Smooth muscle cell of the umbilical artery (primary cell): ENCODE measurements at places on chromosomes 7 and 10. TPM values are rescaled to one million over a fixed set of nuclear protein-coding genes. Genes with fewer than 3 reads are reported as not detected.

ADCYAP1R1 gene
- total RNA-seq, result not detected in 2 replicates

OR2A7 gene
- not detected in 2 replicates for total RNA-seq

CACNB2 gene
- total RNA-seq, result under 0.01 TPM in 1 of 2 replicates, not detected in the other

AGBL3 gene
- 0.89 and 0.97 TPM in 2 replicates for total RNA-seq

TFR2 gene
- total RNA-seq, result 0.83 and 0.89 TPM in 2 replicates

TEX36 gene
- total RNA-seq, result not detected in 2 replicates

TECPR1 gene
- 24.6 and 45.5 TPM in 2 replicates for total RNA-seq

SEMA3D gene
- 6.8 and 23.8 TPM in 2 replicates for total RNA-seq

EPDR1 gene
- 21.7 and 32.8 TPM in 2 replicates for total RNA-seq

GOLGA7B gene
- total RNA-seq, result not detected in 2 replicates
